ENCODE measurements at places on chromosomes 5 and 9.

- DNase-seq, result no peak
These were observed 58.3 kb downstream of the MTX3 start for GRCh38 chr5:79932510-79933504.

- DNase-seq, result peak; percentile 27
These were observed 84.2 kb downstream of the ESM1 start for GRCh38 chr5:54900984-54901725.

- peak; percentile 55 for DNase-seq
These were observed 176.7 kb upstream of the S1PR3 start for GRCh38 chr9:88814577-88814976.

DNA sequence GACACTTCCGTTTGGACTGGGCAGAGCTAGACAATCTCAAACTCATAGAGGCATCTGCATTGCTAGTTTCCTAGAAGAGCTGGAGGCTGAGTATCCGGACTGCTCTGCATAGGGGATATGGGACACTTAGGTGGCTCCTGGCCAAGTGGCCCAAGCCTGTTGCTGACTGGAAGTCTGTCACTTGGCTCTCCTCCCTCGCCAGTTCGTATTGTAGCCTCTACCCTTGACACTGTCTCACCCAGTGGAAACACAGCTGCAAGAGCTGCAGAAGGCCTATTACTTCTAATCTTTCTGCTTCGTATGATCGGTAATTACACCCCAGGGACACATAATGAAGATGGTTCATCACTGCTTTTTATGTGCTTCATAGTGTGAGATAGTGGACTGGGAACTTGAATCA is 34.7 kb downstream of the ITGA1 start:
- DNase-seq, result no peak

DNA sequence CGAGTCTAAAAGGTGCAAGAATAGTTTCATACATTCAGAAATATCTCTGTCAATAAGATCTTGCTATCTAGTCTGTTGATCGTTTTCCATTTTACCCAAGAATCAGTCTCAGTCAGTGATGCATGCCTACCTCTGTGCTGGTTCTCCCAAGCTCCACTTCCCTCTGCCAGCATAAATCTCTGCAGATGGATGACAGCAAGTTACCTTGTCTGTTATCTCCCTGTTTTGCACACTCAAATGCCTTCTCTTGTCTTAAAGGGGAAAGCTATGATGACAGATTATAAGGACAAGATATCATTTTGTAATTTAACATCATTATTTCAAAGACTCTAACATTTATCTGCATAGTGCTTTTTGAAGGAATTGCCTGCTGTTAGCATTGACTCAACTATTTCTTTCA is 802.1 kb upstream of the SEMA6A start:
- no peak for DNase-seq

GRCh38 chr5:139882316-139882715 is 86.7 kb downstream of the PSD2 start:
- no peak for DNase-seq

DNA sequence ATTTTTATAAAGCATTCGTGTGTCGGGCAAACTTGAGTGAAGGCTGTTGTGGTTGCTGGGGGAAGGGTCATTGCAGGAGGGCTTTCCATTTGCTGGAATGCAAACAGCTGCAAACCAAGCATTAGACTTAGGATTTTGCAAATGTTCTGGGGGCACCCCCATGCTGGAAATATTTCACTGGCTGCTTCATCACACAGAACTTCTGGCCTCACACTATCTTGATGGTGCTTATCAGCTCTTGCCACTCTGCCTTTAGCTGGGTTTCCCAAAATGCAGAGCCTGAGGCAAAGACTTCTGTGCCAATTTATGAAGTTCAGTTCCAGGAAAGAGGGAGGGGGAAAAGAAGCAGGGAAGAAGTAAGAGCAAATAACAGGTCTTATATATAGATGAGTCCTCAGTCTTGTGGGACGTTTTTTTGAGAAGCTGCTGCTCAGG is 8.6 kb upstream of the COL15A1 start:
- no peak for DNase-seq

DNA sequence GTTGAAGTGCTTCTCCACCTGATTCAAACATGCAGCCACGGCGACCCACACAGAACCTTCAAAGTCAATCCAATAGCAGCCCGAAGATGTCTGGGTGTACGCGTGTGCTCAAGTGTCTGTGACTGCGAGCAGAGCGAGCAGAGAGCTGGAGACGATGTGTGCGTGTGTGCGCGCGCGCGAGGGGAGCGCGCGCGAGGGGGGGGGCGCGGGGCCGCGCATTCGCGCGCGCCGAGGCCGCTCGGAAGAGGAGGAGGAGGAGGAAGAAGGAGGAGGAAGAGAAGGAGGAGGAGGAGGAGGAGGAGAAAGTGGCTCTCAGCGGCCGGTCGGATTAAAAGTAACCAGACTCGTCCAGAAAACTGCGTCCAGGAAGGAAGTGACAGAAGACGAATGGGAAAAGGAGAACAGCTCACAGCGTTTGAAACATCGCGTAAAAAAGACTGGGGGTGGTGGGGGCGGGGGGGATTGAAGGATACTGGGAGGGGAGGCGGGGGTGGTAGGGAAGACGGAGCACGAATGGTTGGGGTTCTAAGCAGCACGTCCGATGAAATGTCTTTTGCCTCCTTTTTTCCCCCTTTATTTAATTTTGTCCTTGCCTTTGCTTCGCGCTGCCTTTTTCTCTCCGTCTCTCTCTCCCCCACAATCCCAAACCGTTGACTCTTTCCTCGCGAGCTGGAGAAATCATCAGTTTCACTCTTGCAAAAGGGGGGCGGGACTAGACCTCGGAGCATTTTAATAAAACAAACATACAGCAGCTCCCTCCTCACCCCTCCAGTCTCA is at the start of gene MEF2C:
MEF2C (minus strand) TSS at position 126 of the 777 bp plus-strand sequence. CDS start 59,396 bp downstream, outside the sequence.
- peak; percentile 90 for DNase-seq

DNA sequence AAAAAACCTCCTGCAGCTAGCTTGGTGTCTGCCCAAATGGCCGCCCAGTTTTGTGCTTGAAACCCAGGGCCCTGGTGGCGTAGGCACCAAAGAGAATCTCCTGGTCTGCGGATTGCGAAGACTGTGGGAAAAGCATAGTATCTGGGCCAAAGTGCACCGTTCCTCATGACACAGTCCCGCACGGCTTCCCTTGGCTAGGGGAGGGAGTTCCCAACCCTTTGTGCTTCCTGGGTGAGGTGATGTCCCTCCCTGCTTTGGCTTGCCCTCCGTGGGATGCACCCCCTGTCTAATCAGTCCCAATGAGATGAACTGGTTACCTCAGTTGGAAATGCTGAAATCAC is 83.0 kb upstream of the JAK2 start:
- DNase-seq, result no peak

DNA sequence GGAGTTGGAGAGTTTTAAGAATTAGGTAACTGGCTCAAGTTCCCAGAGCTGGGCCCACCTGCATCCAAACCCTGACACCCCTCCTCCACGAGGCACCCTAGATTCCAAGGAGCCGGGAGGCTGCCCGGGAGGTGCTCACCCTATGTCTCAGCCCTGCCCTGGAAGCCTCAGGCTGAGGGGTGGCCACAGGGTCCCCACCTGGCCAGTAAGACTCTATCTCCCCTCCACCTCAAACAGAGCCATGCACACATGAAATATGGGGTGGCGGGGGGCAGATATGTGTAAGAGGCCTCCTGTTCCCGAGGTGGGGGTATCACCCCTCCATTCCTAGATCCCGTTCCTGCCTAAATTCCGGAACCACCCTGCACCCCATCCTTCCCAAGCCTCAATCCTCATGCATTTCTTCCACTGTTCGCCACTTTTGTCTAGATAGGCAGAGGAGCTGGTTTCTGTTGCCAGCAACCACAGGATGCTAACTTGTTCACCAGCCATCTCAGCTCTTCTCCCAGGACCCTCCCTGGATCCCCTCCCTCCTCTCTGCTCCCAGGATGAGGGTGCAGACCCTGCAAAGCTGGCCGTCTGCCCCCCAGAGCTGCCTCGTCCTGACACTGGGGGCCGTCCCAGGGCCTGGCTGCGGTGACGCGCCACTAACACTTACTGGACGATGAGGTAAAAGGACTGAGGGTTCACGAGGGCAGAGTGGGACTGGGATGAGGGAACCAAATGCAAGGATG is 44.1 kb downstream of the COL23A1 start:
- DNase-seq, result no peak

GRCh38 chr9:95116002-95116807 is 201.3 kb downstream of the FANCC start:
- DNase-seq, result no peak

DNA sequence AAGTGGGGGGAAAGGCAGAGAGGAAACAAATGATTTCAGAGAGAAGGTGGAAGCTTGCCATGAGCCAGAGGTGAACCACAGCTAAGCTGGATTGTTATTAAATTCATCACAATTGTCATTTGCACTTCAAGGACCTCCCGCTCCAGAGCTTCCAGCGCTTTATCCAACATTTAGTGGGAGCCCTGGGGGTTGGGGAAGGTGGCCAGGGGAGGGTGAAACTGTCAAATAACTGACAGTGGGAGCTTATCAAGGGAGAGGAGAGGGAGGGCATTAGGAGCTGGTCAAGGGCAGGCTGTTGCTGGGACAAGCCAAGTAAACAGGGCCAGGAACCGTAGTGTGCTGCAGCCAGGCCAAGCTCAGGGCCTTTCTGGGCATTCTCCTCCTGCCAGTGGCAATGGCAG is 71.5 kb downstream of the SIL1 start:
- DNase-seq, result no peak

- no peak for DNase-seq
These were observed 85.7 kb downstream of the ADRB2 start for GRCh38 chr5:148912146-148912545.

- DNase-seq, result no peak
These were observed 109.1 kb downstream of the ALDH1A1 start for GRCh38 chr9:72843520-72844439.

GRCh38 chr5:101271416-101271815 is 368.3 kb upstream of the ST8SIA4 start:
- no peak for DNase-seq

- no peak for DNase-seq
These were observed 16.5 kb downstream of the ZNF462 start for GRCh38 chr9:106879439-106879882.

DNA sequence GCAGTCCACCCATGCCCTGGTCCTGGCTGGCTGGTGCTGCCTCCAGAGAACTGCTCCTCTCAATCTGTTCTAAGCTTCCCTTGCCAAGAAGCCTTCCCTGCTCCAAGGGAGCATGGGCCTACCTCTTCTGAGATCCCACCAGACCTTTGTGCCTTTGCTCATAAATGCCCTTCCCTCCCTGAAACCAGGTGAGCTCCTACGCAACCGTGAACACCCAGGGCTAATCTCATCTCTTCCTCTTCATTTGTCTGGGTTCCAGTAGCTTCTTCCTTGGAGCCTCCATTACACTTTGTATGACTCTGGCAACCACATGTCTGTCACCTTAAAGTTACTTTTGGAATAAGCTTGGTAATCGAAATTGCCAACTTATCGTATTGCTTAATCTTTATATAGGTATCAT is 270.6 kb downstream of the PBX3 start:
- DNase-seq, result no peak

DNA sequence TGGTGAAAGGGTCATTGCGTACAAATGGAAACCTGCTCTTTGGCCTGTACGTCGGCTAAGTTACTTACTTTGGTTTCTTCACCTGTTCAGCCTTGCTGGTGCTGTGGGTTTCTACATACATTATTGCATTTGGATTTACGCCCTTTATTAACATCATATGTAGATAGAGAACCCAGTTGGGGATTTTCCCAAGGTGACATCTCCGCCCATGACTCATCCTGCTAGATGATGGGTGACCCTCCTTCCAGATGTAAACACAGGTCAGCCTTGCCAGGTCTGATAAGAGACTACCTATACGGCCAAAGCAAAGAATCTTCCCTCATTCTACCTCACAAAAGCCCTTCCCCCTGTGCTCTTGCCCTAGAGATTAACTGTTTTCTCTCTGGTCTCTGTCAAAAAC is 360.9 kb downstream of the KDM4C start:
- no peak for DNase-seq

All from astrocyte of the spinal cord (primary cell).